Fibroblast of the aortic adventitia (primary cell): ENCODE measurements at places on chromosomes 12 and 14.

DNA sequence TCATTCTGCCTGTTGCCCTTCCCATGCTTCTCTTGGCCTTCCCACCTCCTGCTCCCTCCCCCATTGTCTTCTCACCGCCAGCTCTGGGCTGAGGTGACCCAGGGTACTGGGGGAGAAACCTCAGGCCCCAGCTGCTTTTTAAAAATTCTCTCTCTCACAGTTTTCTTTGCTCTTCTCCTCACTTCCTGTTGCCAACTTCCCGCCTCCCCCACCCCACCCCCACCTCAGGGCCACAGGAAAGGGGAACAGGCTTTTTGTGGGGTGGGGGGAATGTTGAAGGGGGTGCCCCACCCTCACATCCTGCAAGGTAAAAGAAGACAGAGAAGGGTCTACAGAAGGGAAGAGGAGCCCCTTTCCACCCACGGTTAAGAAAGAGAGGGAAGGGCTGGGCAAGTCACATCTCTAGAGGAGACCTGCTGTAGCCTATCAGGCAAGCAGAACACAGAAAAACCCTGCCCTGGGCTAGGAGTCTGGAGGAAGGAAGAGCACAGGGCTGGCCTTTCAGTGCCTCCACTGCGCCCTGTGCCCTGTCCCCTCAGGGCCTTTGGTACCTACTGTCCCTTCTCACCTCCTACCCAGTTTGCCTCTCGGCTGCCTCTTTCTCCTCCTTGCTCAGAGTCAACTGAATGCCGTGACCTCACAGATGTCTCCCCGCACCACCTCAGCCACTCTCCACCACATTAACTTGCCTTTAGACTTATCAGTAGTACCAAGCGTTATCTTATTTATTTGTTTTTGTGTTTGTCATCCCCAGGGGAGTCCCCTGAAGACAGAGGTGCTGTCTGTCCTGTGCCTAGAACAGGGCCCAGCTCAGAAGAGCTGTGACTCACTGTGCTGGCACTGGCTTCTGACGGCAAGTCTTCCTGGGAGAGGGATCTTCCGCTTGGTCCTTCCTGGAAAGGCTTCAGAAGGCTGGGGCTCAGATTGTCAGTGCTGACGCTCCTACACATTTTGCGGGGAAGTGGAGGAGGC lies 1.7 kb downstream of the ARHGAP9 start:
- no peak for DNase-seq

DNA sequence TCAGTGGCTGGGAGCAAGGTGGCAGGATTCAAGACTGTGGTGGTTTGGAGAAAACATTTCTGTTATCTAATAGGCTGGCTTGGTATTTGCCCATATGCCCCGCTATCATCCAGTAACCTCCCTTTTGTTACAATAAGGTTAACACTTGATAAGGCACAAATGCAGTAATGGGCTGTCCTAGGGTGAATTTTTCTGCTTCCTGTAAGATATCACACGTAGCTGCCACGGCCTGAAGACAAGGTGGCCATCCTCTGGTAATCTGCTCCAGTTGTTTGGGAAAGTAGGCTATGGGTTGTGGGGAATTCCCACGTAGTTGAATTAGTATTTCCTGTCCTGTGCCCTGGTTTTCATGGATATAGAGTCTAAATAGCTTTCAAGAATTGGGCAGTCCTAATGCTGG lies 23.1 kb downstream of the ANG start:
- no peak for DNase-seq

DNA sequence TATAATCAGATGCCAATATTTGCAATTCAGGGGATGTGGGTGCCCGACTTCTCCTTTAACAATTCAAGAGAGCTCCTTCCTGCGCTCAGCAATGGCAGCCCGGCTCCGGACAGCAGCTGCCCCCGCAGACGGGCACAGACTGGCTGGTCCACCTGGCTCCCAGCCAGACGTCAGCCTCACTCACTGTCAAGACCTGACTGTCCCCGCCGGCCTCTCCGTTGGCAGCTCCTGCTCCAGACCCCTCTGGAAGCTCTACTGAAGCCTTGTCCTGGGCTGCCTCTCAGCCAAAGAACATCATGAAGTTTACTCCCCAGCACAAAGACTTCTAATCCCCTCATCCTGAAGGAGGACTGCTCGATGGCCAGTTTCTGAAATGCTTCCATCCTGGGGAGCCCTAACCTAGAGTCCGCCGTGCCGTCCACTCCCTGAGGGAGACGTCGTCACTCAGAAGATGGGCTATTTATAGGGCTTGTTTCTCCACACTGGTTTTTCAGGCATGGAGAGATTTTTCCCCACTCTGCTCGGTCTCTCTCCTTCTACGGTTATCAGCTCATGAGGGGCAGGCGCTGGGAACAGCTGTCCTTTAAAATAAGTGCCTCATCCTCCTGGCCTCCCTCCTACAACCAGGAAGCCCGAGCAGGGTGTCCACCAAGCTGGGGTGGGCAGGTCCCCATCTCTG lies 126.2 kb downstream of the RFLNA start:
- DNase-seq: no peak

GRCh38 chr12:123686636-123687190 lies 15.8 kb downstream of the TCTN2 start:
- no peak for DNase-seq

GRCh38 chr12:28222081-28222700 lies 31.9 kb downstream of the CCDC91 start:
- DNase-seq: no peak
